ENCODE measurements at places on chromosomes 12 and 14.

GRCh38 chr12:70964867-70965510, 44.5 kb upstream of the PTPRR start:
- DNase-seq: no peak

GRCh38 chr12:57993834-57994233, 52.5 kb downstream of the ATP23 start:
- DNase-seq: no peak

- no peak for DNase-seq
Measured at GRCh38 chr12:41683023-41683422, 461.7 kb downstream of the GXYLT1 start.

DNA sequence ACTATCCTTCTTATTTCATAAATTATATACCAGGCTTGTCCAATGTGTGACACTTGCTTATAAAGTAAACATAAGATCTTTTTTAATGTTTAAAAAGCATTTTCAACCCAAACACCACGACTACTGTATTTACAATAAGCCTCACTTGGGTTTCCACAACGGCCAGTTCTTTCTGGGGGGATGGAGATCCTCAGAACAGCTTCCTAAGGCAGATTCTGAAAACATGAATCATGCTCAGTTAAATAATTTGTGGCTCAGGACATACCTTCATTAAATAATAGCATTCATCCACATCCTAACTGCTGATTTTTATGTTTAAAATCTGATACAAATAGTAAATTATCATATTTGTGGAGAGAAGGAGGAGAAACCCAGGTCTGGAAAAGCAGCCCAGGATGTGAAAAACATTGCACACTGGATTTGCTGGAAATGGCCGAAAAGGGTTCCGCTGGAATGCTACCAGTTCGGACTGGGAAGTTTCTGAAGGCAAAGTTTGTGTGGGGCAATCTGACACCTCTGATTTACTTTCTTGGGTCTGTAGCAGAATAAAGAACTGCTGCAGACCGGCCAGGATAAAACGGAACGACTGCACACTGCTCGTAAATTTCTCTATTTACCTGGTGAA, 597 bp downstream of the GLT8D2 start:
- DNase-seq: no peak

DNA sequence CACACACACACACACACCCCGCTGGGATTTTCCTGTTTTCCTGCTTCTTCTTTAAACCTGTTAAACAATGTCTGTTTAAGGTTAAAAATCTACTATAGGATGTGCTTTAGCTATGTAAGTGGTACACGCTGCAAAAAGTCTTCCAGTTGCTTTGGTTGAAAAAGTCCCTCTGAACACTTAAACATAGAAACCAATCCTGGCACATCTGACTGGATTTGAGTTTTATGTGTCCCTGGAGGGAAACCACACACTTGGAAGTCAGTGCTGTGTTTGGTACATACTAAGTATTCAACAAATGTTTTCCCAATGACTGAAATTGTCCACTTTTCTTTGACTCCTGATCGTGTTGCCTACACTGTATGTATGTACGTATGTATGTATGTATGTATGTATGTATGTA, 22.0 kb downstream of the CFL2 start:
- no peak for DNase-seq

- no peak for DNase-seq
Measured at GRCh38 chr12:73529954-73530353, 1007.7 kb upstream of the ATXN7L3B start.

DNA sequence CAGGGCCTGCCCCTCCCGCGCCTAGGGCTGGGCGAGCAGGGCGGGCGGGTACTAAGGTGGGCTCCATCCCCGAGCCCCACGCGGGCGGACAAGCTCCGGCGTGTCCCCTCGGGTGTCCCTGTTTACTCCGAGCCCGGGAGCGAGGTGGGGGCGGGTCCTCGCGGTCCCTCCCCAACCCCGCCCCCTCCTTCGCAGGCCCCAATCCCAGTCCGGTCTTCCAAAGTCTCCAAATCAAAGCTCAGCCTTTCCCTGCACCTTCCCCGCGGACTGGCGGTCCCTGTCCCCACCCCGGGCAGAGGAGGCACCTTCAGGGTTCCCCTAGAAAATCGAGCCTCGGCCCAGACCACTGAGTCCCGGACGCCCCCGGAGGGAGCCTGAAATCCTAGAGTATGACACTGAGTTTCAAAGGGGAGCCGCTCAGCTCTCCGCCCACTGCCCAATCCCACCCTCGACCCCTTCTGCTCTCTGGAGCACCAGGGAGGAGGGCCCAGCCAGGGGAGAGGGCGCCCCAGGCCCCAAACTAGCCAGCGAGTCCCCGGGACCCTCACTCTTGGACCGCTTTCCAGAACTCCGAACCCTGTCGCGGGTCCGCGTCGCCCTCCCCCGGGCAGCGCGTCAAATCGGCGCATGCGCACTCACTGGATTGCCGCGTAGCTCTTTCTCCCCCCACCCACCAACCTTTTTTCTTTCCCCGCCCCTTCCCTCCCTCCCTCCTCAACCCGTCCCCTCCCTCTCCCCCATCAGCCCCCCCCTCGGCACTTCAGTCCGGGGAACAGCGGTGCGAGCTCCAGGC, at the start of gene LRP1:
TSS of gene LRP1 (plus strand) at position 758 of the 793 bp plus-strand sequence. CDS start 482 bp downstream, outside the sequence.
- DNase-seq: peak; percentile 45

DNA sequence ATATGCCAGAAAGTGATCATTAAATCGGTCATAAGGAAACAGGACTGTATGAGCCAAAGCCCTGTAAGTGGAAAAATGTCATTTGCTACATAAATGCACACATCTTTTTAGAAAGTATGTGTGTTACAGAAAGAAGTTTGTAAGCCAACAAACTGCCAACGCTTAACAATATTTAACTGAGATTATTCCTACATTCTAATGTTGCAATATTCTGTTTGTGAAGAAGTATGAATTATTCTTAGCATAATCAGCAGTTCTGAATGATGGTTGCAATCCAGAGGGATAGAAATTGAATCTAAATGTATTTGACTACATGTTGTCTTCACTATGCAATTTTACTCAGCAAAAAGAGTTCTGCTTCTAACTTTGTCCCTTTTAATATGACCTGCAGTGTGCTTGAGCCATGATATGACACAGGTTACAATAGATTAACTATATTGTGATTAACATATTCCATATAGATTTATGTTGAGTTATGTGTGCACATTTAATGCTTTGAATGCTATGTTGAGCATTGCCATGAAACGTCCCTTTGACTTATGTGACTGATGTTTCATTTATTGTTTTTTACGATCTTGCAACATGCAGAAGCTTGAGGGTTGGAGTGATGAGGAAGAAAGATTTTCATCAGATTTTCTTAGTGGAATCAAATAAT, 66.8 kb upstream of the PTPRQ start:
- no peak for DNase-seq

DNA sequence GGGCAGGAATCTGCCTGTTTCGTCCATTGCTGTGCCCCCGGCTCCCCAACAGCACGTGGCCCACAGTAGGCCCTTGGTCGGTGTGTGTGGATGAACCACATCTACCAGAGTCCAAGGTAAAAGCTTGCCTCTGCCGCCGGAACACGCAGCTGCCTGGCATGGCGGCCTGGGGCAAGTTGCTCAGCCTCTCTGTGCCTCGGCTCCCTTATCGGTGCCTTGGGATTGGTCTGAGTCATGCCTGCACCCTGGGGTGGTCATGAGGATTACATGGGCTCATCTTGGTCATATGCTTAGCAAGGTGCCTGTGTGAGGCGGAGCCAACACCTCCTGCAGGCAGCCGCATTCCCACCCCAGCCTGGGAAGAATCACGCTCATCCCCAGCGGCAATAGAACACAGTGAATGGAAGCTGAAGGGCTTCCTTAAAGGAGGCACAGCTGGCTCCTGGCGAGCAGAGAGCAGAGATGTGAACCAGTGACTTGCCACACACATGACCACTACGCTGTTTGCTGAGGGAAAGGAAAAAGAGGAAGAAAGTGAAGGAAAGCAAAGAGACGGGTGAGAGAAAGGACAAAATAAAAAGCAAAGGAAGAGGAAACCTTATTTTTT, 5.5 kb upstream of the SCARB1 start:
- DNase-seq: no peak

DNA sequence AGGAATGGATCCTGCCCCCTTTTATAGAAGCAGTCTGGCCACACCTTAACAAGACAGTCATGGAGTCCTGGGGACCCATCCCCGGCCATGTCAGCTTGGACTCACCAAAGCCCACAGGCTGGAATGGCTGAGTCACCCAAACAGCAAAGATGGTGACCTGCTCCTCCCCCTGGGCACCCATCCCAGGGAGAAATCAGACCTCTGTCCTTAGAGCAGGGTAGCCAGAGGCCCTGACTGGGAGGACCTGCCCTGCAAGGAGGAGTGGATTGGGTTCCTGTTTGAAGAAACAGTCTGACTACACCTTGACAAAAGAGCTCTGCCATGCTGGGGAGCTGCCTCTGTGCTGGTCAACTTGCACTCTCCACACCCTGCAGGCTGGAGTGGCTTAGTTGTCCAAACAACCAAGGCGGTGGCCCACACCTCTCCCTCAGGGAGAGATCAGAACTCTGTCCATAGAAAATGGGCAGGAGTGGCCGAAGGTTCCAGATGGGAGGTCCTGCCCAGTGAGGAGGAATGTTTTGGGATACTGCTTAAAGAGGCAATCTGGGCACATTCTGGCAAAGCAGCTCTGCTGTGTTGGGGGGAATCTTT, 16.6 kb downstream of the MGP start:
- DNase-seq: no peak

- DNase-seq: no peak
Measured at GRCh38 chr12:31567029-31567428, 23.9 kb downstream of the DENND5B start.

GRCh38 chr12:52628111-52628507, 9.8 kb upstream of the KRT73 start:
- no peak for DNase-seq

DNA sequence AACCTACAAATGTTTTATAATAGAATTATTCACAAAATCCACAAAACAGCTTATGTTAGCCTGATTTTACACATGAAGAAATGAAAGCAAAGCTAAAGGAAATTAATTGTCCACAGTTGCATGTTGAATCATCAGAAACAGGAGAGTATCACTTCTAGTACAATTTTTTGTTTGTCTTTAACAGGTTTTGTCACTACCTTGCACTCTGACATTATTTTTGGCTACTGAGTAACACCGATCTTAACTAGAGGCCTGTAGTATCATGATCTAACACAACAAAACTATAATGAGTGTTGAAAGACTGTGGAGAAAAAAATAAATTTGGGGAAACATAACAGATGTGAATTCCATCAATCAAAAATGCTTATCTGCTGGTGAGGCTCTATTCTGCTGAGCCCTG, 60.1 kb downstream of the TAOK3 start:
- DNase-seq: no peak

Measured in stimulated activated CD4-positive, alpha-beta T cell treated with anti-CD3 and anti-CD28 coated beads, Interleukin-1b, Interleukin-23, amount 100 ng/mL, for 1 hour (primary cell).